Hippocampal formation (tissue), 2 donors: ENCODE measurements at places on chromosomes 2 and 18.

DNA sequence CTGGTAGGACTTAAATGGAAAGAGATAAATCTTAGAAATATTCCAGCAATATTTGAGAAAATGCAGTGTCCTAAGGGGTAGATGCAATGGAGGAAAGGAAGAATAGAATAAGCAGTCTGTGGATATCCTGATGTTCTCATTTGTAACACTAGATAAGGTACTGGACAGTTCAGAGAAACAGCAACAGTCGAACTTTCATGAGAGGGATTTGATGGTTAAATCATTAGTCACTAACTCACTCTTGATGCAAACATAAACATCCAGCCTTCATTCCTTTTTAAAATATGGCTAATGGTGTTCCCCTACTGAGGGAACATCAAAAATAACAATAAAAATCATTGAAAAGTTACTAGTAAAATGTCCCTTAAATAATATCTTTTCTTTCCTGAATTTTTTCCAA is 211.4 kb upstream of the SLC39A10 start:
- no peak for DNase-seq

- no peak for DNase-seq
These were observed 113.6 kb upstream of the ARHGAP15 start for GRCh38 chr2:143015656-143016055.

GRCh38 chr2:178317811-178318210 is 123.5 kb downstream of the OSBPL6 start:
- no peak for DNase-seq

GRCh38 chr18:72692086-72692485 is 147.9 kb upstream of the CBLN2 start:
- DNase-seq, result no peak

GRCh38 chr2:9518780-9519179 is 36.9 kb downstream of the ADAM17 start:
- no peak for DNase-seq

DNA sequence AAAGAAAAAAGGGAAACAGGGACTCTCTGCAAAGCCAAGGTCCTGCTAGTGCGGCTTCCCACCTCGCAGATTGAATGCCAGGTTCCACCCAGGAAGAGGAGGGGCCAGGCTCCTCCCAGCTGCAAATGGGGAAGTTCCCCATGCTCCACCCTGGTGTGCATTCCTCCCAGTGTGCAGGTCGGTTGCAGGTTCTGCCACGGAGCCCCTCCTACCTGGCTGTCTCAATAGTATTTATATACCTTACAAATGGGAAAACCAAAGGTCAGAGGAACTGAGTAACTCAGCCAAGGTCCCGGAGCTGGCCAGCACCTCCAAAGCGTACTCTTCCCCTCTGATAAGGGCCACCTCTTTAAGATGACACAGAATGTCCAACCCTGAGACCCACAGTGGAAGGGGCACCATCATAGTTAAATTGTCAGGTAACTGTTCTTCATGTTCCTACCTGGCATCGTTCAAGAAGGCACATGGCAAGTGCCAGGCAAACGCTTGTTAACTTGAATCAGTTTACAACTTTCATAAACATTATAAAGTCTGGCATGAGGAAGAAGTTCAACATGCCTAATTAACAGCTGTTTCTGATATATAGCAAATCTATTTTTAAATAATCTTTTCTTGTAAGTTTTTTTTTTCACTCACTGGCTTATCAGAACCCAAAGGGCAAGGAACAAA is 35.5 kb downstream of the POU3F3 start:
- DNase-seq, result no peak

DNA sequence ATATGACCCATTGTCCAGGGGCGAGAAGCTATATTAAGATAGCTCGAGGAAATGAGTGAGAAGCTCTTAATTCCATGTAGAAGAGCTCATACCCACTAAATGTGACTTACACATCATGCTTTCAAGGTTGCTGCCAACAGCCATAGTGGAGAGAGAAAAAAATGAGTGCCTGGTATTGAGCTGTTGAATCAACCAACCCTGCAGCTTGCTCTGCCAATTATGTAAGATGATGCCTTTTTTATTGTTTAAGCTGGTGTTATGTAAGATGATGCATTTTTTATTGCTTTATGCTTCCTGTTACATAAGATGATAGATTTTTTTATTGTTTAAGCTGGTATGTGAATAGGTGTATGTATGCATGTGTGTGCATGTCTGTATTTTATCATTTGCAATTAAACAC is 228.2 kb downstream of the CCDC178 start:
- no peak for DNase-seq
